ENCODE measurements at places on chromosomes 11 and 22.

DNA sequence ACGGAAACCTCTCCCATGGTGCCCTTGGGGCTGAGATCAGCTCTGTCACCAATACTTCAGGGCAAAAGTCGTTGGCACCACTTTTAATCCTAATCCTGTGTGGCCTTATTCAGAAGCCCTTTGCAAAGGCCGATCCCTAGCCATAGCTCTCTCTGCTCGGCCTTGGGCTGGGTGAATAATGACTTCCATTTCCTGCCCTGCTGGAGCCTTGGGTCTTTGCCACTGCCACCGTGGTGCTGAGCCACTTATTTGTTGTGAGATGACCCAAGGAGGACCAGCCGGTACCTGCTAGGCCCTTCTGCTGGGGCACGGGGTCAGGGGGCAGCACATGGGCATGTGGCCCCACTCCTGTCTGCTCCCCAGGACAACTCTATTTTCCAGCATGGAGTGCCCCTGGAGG is 188.2 kb downstream of the ST3GAL4 start:
- DNase-seq: no peak

DNA sequence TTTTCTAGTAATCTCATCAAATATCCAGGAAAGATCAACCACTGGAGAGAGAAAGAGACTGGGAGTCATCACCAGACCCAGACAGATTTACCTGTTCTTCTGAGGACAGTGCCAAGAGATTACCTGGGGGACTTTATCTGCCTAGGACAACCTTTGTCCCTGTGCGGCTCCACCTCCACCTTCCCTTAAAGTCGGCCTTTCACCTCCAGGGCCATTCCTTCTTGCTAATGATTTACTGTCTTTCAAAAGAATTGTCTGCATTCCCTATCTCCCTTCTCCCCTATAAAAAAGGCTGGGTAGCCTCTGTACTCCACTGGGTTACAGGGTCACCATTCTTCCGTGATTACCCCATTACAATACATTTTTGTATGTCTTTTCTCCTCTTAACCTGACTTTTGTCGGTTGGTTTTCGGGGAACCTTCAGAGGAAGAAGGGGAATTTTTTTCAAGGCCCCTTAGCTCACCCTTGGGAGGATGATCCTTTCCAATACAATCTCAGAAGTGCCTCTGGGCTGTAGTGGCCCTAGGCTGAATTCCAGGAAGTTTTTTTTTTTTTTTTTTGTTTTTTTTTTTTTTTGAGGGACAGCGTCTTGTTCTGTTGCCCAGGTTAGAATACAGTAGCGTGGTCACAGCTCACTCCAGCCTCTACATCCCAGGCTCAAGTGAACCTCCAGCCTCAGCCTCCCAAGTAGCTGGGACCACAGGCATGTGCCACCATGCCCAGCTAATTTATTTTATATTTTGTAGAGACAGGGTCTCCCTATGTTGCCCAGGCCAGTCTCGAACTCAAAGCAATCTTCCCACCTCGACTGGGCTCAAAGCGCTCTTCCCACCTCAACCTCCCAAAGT is 1.5 kb upstream of the HMOX1 start:
- DNase-seq: no peak

GRCh38 chr11:128400382-128401203 is 186.8 kb downstream of the ETS1 start:
- no peak for DNase-seq

DNA sequence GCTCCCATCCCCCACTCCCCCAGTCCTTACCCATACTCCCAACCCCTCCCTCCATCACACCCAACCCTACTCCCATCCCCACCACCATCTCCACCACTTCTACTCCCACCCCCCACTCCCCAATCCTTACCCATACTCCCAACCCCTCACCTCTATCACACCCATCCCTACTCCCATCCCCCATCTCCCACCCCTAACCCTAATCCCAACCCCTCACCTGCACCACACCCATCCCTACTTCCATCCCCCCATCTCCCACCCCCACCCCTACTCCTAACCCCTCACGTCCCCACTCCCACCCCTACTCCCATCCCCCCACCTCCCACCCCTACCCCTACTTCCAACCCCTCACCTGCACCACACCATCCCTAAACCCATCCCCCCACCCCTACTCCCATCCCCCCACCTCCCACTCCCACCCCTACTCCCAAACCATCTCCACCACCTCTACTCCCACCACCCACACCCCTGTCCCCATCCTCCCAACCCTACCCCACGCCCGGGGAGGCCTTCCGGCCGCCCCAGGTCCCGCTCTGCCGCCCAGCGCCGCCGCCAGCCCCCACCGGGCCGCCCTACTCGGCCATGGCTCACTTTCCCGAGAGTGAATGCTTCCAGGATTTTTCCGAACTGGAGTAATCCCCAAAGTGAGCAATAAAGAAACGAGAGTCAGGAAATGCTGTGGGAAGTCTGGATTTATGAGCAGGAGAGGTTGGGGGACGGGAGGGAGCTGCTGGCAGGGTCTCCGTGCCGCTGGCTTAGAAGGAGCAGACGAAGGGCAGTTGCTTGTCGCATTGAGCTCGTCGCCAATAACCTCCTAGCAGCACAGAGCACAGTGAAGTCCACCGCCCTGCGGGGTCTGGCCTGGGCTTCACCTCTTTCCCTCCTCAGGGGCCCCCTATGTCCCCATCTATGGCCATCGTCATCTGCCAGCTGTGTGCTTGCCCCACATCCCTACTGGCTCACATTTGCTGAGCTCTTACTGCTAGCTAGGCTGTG is 4.6 kb downstream of the PRG3 start:
- DNase-seq: no peak

DNA sequence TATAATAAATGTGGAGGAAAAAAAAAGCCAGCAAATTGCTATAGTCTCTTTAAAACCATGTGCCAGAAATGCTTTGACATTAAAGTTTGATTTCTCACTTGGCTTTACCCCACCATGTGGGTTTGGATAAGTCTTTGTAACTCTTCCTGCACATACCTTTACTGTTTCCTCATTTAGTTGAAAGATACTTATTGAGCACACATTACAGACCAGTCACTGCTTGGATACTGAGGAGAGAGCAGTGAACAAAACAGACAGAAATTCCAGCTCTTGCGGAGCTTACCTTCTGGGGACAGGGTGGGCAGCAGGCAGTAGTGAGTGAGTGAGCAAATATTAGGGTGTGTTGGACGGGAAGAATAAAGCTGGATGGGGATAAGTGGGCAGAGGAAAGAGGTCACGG is 13.7 kb downstream of the PACS1 start:
- no peak for DNase-seq

DNA sequence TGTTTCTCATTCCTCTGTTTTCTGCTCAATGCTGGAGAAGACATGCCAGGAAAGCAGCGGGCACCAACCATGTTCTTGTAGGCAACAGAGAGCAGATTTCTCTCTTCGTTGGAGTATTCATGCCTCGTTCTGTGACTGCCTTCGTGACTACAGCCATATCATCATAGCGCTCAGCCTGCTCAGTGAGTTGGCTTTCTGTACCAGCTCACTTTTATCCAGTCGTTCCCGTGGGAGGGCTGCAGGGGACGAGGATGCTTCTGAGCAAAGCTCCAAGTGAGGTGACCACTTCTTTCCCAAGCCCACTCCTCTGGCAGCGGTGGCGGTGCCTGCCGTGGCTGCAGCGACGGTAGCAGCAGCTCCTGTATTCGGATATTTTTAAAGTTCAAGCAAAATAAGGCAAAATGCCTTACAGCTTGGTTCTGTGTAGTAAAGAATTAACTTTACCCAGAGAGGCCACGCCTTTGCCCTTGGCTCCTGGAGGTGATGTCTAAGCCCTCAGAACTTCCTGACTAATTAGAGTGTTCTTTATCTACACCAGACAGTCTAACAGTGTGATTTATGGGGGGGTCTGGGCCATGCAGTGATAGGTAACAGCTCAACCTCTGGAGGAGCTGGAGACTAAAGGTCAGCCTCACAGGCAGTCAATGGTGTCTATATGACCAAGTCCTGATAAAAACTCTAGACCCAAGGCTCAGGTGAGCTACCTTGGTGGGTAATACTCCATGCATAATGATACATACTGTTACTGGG is 35.3 kb downstream of the LDHAL6A start:
- no peak for DNase-seq

DNA sequence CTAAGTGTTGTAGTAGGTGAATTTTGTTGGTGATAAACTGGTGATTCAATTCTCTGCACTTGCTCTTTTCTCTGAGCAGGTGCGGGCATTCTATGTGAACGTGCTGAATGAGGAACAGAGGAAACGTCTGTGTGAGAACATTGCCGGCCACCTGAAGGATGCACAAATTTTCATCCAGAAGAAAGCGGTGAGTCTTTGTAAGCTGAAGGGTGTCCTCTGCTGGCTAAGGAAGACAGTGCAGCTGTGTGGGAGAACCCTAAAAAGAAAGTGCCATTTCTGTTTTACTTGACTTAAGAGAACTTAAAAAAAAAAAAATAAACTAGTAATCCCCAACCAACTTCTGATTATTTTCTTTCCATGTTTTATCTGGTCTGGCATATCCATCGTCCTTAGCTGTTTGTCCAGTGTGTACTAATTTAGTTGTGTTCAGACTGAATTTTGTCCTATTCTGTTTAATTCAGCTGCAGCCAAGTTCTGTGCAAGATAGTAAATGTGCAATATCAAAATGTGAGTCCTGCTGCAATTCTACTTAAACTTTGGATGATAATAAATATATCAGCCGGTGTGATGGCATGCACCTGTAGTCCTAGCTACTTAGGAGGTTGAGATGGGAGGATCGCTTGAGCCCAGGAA is 29.6 kb downstream of the CAT start:
- DNase-seq: peak; percentile 23

- no peak for DNase-seq
Measured at GRCh38 chr11:126561327-126561893, 205.9 kb downstream of the ST3GAL4 start.

GRCh38 chr22:47062126-47062525 is 299.7 kb downstream of the TBC1D22A start:
- no peak for DNase-seq

DNA sequence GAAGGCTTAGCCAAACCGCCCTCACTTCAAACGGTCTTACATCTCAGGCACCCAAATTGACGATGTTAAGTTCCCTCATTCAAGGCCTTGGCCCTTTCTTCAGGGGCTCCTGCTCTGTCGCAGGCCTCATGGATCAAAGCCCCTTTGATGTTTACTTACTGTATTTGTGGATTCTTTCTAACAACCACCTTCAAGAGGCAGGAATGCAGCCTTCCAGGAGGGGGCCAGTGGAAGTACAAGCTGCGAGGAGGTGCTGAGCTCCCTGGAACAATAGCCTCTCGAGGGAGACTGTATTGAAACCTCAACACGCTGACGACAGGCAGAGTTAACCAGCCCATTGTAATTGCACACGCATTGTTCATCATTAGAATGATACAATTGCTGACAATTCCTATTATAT is 209.1 kb downstream of the ST3GAL4 start:
- DNase-seq: no peak

GRCh38 chr11:27524155-27524554 is 17.6 kb upstream of the LIN7C start:
- no peak for DNase-seq

DNA sequence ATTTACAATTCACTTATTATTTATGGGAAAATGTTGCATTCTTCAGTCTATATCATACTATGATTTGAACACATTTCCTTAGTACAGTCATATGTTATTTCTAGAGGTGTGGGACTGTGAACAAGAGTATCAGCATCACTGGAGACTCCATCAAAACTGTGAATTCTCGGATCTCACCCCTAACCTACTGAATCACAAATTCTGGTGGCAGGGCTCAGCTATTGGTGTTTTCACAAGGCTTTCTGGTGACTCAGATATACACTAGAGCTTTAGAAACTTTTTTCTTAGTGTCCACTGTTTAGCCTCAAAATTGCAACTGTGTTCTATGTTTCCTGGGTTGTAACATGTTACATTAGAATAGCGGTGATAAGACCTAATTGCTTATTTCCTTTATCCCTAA is 352.9 kb upstream of the DDI1 start:
- no peak for DNase-seq

DNA sequence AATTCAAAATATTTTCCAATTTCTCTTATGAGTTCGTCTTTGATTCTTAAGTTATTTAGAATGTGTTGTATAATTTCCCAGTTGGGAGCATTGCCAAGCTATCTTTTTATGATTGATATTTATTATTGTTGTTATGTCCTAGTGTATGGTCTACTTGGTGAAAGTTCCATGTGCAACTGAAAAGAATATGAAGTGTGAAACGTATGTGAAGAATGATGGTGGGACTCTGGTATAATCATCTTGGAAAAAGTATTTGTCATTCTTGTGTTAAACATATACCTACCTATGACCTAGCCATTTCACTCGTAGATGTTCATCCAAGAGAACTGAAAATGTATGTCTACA is 12.0 kb upstream of the GNB1L start:
- DNase-seq: no peak

- no peak for DNase-seq
Measured at GRCh38 chr11:65903068-65903481, 2.9 kb upstream of the FOSL1 start.

GRCh38 chr11:10488934-10489691 is 34.0 kb downstream of the AMPD3 start:
- DNase-seq: no peak

GRCh38 chr11:92653454-92653853 is 316.0 kb upstream of the MTNR1B start:
- DNase-seq: no peak

- no peak for DNase-seq
Measured at GRCh38 chr22:24009227-24010017, 1.7 kb upstream of the CABIN1 start.

DNA sequence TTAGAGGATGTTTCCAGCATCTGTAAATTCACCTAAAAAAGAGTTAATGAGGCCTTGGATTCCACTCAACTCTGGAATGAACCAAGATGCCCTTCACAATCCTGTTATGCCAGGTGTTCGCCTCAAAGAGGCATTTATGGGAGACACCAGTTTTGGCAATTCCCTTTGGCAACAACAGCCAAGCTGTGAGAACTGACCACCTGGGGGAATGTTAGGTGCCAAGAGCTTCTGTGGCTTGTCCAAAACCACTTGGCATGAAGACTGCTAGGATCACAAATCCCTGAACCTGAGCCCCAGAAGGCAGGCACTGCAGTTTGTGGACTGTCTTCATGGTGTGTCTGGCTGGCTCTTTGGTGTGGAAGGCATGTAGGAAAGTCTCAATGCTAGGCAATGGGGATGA is 164.4 kb upstream of the BDNF start:
- no peak for DNase-seq

DNA sequence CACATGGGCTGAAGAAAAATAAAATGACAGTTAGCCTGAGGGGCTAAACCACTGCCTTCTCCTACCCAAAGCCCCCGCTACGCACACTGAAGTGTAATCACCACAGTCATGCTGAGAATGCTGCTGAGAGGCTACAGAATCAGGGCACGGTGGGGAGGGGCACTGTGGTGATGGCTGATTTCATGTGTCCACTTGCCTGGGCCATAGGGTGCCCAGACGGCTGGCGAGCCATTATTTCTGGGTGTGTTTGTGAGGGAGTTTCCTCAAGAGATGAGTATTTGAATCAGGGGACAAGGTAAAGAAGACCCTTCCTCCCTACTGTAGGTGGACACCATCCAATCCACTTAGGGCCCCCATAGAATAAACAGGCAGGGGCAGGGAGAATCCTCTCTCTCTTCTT is 1313.2 kb downstream of the TBC1D22A start:
- DNase-seq: no peak

DNA sequence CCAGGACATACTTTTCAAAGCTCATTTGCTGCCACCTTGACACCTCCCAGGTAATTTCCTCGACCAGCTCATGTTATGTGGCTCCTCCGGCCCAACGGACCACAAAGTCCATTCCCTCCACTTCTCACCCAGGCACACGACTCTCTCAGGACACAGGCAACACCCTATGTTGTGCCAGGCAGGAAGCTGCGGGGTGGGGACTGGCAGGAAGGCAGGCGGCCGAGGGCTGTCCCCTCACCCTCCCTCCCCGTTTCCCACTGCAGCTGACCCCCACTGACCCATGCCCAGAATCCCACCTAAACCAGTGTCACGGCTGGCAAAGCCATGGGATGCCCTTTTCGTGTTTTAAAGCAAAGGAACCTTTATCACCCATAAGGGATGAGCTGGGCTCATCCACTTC is 20.8 kb downstream of the CELSR1 start:
- no peak for DNase-seq
